ENCODE measurements at places on chromosomes 1 and 21.

DNA sequence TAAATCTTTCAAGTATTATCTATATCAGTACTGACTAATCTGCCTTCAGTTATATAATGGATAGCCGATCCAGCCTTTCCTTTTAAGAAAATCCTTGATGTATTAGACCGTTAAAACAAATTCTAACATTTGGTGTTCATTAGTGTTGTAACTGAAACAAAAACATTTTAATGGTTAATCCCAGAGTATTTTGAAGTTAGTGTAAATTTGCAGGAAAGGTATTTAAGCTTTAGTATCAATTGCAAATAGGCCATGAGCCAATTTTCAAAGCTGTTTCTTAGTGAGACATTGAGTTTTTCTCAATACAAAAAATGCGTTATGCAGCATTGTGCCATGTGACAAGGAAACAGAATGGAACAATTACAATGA is 29.6 kb downstream of the DISP1 start:
- no peak for DNase-seq

DNA sequence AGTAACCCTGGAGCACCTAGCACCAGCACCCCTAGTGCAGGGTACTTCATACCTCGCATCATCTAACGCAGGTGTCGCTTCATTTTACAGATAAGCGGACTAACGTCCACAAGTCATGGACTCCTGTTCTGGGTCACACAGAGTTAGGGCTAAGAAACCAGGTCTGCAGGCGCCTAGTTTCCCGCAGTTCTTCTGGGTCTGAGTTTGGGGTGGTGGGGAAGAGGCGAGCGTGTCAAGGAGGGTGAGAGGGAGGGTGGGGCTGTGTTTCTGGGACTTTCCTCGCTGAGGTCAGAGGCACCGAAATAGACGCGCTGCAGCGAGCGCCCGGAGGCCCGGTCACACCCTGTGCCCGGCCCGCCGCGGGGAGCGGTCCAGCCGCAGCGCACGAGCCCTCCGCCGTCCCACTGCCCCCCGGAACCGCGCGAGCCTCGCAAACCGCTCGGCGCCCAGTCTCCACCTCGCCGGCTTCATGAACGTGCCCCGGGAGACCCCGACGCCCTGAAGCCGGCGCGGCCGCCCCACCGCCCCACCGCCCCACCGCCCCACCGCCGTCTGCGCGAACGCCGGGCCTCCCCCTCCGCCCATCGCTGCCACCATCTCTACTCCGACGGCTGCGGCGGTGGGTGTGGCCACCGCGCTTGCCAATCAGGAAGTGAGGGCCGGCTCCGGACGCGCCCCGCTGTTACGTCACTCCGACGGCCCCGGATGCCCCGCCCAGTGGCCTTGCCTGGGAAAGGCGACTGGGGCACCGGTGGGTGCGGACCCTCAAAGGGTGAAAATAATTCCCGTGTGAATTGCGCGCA is 12.3 kb downstream of the IFI6 start:
- peak; percentile 87 for DNase-seq

DNA sequence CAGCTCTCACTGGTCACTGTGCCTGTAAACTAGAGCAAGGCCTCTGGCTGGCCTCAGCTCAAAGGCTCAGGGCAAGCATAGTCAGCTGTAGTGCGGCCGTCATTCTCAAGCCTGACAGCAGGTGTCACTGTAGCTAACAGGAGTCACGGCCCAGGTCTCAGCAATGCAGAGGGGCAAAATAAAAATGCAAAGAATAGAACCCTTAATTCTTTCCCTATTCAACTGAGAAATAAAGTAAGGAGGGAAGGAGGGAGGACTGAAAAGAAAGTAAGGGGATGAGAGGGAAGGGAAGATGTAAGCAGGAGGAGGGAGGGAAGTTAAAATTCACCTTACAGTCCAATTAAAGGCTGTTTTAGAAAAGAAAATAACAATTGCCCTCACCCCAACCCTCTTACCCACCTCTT is 106.1 kb downstream of the KIAA0319L start:
- DNase-seq = peak; percentile 80

- DNase-seq = peak; percentile 83
Measured at GRCh38 chr21:44892536-44893277, 19.2 kb upstream of the PTTG1IP start.

DNA sequence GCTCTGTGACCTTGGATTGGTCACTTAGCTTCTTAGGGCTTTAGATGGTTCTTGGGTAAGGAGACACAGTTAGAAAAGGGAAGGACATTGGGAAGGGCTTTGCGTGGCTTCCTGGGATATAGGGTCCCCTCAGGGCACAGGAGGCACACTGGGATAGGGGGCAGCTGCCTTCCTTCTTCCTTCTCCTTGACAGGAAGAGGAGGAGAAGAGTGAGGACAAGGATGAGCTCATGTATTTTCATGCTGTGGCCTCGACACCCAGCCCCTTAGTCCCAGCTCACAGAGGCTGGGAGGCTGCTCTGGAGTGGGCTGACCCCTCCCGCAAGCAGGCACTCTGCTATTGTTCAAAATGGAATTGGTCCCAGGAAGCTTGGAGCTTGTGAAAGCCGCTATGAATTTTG is 45.7 kb upstream of the POU3F1 start:
- no peak for DNase-seq

DNA sequence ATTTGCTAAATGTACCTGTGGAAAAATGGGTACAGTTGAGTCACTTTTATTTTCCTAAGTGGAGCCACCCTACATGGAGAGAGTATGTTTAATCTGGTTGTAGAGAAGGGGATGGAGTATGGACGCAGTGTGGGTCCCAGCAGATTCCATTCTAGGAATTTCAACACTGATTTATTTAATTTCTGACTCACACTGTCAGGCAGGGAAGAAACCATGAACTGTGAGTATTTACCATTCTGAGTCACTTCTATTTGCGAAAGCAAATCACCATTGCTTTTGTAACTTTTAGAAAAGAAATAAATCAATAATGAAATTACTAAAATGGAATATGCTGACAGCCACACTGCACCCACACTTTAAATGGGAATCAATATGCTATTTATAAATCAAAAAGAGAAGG is 339.0 kb downstream of the DSCAM start:
- no peak for DNase-seq

DNA sequence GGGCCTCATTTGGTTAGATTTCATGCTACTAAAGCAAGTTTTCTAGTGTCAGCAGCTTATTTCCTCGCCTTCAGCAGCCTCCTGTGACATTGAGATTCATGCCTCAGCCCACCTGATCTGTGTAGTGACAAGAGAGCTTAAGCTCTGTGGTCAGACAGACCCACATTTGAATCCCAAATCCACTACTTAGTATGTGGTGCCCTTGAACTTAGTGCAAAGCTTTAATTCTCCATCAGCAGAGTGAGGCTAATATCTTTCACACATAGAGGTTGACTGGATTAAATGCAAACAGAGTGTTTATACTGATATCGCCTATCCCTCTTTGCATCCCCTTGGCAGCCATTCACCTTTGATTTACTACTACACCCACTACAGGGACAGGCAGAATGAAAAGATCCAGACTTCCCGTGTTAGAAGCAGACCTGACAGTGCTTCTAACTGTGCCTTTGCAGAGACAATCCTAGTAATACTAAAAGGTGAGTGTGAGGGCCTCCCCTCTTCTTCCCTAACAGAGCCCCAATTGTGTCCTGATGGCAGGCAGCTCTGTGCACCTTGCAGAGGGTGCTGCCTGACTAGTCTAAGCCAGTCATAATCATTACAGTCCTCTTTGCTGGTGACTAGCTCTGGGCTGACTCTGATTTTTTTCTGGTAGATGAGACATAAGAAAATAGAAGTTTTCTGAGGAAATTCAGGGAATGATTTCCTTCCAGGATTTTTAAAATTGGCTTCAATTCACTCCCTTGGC is 264.0 kb downstream of the CTH start:
- no peak for DNase-seq

Data from CD4-positive, alpha-beta T cell treated with Interleukin-2 at 100 ng/mL for 4 hours (primary cell).